ENCODE measurements at places on chromosomes 5 and 9. TPM values are rescaled to one million over a fixed set of nuclear protein-coding genes. Genes with fewer than 3 reads are reported as not detected.

DNA sequence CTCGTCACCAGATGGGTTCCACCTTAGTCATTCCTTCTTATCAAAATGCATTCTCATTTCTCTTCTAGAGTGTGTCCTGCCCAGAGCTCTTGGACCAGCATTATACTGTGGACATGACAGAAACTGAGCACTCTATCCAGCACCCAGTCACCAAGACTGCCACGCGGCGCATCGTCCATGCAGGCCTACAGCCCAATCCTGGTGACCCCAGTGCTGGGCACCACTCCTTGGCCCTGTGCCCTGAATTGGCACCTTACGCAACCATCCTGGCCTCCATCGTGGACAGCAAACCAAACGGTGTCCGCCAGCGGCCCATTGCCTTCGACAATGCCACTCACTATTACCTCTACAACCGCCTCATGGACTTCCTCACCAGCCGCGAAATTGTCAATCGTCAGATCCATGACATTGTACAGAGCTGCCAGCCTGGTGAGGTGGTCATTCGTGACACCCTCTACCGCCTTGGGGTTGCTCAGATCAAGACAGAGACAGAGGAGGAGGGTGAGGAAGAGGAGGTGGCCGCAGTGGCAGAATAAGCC is 34.6 kb downstream of the CSF1R start:
- H3K36me3 ChIP-seq = peaks cover 69% of the 10 kb centered on the region
- no peaks in the 10 kb centered on the region for H3K27me3 ChIP-seq
- DNase-seq = no peak
- peaks cover 19% of the 10 kb centered on the region for H3K4me1 ChIP-seq
- no peak overlapping the region for H3K4me3 ChIP-seq

DNA sequence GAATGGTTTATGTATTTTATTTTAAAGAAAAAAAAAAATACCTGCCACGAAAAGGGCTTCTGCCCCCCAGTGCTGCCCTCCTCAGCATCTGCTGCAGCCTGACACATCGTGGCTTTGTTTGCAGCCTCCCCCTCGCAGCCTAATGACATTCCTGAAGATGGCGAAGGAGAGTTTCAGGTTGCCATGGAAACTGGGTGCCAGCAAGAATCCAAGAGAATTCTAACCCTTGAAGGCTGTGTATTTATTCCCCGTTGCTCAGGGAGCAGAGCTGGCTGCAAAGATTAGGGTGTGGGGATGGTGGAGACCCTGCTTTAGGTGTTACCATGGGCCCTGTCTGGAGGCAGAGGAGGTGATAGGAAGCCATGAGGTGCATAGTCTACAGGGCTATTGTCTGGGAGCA is 126.6 kb downstream of the NSG2 start:
- H3K36me3 ChIP-seq = no peaks in the 10 kb centered on the region
- DNase-seq = no peak
- no peaks in the 10 kb centered on the region for H3K4me1 ChIP-seq
- H3K27me3 ChIP-seq = no peaks in the 10 kb centered on the region
- no peak overlapping the region for H3K4me3 ChIP-seq

The SNCB gene
- total RNA-seq = not detected

DNA sequence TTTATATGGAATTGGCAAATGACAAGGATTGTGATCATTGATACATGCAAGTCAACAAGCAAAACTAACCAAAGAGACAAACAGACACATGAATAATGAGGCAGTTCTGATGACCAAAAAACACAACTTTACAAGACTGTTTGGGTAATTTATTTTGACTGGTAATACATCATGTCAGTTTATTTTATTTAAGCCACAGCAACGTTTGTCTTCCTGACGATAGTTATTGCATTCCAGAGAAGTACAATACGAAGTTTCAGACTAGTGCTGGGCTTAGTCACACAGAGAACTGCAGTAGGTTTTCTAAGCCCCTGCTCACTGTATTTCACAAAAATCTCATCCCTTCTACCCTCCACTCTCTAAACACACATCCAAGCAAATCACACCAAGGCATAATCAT is 514.2 kb downstream of the RAB3C start:
- H3K4me3 ChIP-seq = no peak overlapping the region
- peaks cover 7% of the 10 kb centered on the region for H3K4me1 ChIP-seq
- DNase-seq = peak; percentile 83
- H3K36me3 ChIP-seq = no peaks in the 10 kb centered on the region
- no peak overlapping the region for H3K27ac ChIP-seq
- no peaks in the 10 kb centered on the region for H3K27me3 ChIP-seq

The LCN6 gene
- total RNA-seq = not detected

GRCh38 chr5:126508962-126509279 is 85.7 kb downstream of the GRAMD2B start:
- no peak for DNase-seq
- H3K36me3 ChIP-seq = no peaks in the 10 kb centered on the region
- no peak overlapping the region for H3K4me3 ChIP-seq
- no peaks in the 10 kb centered on the region for H3K27me3 ChIP-seq
- peaks cover 7% of the 10 kb centered on the region for H3K4me1 ChIP-seq

The SOHLH1 gene
- total RNA-seq = not detected

DNA sequence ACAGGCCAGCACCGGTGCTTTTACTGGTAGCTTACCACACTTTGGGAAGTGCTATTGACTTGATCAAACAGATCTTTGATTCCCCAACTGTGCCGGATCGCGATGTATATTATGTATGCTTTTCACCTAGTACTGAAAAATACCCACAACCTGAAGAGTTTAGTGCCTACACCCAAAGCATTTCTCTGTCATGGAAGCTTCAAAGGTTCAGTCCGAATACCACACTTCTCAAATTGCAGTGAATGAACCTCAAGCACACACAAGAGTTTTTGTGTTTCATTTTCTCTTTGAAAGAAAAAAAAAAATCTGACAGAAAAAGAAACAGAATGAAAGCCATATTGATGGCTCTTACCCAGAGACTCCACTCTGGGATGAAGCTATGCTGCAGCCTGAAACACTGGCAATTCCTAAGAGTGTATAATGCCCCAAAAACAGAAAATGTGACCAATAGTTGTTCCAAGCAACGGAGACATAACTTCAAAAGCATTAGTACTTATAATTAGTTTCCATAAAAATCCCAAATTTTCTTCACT is 100.9 kb downstream of the EBF1 start:
- DNase-seq = no peak
- H3K4me3 ChIP-seq = no peak overlapping the region
- H3K27me3 ChIP-seq = no peaks in the 10 kb centered on the region
- no peaks in the 10 kb centered on the region for H3K36me3 ChIP-seq
- no peaks in the 10 kb centered on the region for H3K4me1 ChIP-seq

GRCh38 chr5:143205386-143205785 is 198.1 kb downstream of the NR3C1 start:
- H3K4me3 ChIP-seq = no peak overlapping the region
- peaks cover 8% of the 10 kb centered on the region for H3K4me1 ChIP-seq
- H3K27me3 ChIP-seq = no peaks in the 10 kb centered on the region
- H3K27ac ChIP-seq = no peak overlapping the region
- peak; percentile 94 for DNase-seq

- H3K27me3 ChIP-seq = no peaks in the 10 kb centered on the region
- H3K4me1 ChIP-seq = no peaks in the 10 kb centered on the region
- H3K4me3 ChIP-seq = no peak overlapping the region
- no peak overlapping the region for H3K27ac ChIP-seq
- DNase-seq = no peak
Measured at GRCh38 chr5:90949469-90950358, 391.1 kb downstream of the ADGRV1 start.

DNA sequence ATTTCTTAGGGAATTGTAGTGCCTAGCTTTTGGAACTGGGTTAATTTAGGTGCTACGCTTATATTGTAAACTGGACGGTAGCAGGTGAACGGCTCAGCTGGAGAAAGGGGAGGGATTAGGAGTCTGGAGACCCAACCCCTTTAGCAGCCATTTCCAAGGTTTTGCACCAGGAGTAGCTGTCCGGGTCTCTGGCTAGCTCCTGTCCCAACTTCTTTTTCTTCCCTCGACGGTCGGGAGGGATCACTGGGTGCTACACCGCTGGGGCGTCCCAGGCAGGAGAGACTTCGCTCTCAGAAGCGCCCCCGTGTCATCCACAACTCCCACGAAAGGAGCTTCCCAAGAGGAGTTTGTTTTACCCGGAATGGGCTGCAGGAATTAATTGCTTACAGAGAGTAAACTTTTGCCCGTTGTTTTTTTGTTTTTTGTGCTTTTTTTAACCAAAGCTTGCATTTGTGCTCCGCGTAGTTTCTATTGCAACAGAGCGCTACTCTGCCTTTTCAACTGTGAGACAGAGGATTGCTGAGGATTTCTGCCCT is 1640.9 kb upstream of the C9orf72 start:
- H3K4me3 ChIP-seq = no peak overlapping the region
- no peak for DNase-seq
- no peaks in the 10 kb centered on the region for H3K36me3 ChIP-seq
- H3K27ac ChIP-seq = no peak overlapping the region
- no peaks in the 10 kb centered on the region for H3K4me1 ChIP-seq

- no peak overlapping the region for H3K27ac ChIP-seq
- peaks cover 67% of the 10 kb centered on the region for H3K27me3 ChIP-seq
- no peak for DNase-seq
- no peaks in the 10 kb centered on the region for H3K36me3 ChIP-seq
- no peaks in the 10 kb centered on the region for H3K4me1 ChIP-seq
Measured at GRCh38 chr9:132989414-132989996, 11.0 kb downstream of the GFI1B start.

The CAMK2A gene
- 0.18 TPM for total RNA-seq

The PLPP7 gene
- total RNA-seq = 0.54 TPM

DNA sequence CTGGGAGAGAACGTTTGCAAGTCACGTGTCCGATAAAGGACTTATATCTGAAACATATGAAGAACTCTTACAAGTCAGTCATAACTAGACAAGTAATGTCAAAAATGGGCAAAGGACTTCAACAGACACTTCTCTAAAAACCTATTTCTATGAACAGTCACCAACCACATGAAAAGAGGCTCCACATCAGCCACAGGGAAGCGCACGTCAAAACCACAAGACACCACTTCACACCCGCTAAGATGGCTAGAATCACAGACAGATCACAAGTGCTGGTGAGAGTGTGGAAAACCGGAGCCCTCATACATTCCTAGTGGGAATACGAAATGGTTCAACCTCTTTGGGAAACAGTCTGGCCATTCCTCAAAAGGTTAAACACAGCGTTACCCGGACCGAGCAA is 11.5 kb upstream of the CARD9 start:
- H3K36me3 ChIP-seq = peaks cover 72% of the 10 kb centered on the region
- no peaks in the 10 kb centered on the region for H3K27me3 ChIP-seq
- no peak overlapping the region for H3K4me3 ChIP-seq
- H3K4me1 ChIP-seq = no peaks in the 10 kb centered on the region
- DNase-seq = no peak

The NIPAL4 gene
- 0.18 TPM for total RNA-seq
